ENCODE measurements at places on chromosomes 12 and 14.

DNA sequence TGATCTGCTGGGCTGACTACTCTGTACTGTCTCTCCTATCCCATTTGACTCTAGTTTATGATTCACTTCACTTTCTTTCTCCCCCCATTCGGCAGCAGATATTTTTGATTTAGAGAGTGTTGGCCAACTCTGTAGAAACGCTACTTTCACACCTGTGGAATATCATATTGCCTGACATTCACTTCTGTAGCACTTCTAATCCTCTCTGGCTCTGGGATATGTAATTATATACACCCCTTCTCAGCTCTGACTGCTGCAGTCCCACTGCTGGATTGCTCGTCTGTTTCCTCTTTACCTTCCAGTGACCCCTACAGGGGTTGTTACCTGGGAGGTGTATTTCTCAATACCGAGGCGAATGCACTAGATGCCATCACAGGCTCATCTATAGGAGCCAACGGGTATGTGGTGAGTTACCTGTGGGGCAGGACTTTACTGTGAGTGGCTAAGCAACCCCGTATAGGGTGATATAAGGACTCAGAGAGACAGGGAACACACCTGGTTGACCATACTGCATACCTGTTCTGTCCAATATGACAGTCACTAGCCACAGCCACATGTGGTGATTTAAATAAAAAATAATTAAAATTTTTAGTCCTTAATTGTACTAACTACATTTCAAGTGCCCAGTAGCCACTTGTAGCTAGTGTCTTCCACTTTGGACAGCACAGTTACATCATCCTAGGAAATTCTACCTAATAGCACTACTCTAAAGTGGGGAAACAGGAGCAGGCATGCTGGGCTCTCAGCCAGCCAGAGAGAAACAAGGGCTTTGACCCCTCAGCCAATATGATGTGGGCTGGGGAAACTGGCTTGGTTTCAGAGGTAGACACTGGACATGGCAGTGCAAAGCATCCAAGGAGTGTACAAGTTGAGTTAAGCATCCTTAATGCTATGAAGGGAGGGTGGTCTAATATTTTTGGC is 95.0 kb downstream of the C12orf75 start:
- no peak for DNase-seq

DNA sequence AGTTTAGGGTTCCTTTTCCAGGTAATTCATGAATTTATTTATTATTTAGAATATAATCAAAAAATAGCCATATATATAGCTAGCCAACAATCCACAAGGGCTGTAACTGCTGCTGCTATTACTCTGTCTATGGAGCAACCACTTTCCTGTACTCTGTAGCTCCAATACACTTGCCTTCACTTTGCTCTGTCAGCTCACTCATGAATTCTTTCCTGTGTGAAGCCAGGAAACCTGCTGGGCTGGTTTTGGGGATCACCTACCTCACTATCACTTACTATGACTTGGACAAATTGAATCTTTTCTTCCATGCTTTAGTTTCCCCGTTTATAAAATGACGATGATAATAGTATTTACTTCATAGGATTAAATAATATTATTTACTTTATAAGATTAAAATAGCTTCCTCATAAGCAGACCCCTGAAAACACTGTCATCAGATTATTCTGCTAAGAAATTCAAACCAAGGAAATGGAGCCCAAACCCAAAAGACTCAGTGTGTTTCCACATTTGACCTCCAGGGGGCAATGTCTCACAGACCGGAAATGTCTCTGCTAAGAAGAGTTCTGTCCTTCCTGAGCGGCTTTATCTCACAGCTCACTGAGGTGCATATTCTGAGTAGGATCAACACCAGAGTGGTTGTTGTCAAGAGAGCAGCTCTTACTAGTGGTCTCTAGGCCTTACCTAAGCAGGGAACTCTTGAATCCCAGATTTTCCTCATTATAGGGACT is 457.1 kb downstream of the DAD1 start:
- DNase-seq = no peak

DNA sequence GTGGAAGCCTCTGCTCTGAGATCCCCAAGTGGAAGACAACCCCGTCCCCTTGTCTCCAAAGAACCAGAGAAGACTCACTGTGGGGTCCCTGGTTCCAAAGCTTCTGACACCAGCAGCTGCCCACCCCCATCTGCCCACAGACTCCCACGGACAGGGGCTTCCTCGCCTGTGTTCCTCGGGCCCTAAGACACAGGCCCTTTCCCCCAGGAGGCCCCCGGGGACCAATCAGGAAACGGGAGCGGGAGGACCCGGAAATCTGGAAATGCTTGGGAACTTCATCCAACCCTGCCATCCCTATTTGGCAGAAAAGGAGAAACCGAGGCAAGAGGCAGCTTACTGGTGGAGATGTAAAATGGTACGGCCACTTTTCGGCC is 113.1 kb downstream of the NCOR2 start:
- DNase-seq = no peak

GRCh38 chr14:72738161-72738611 is 155.7 kb downstream of the DPF3 start:
- DNase-seq = no peak

- no peak for DNase-seq
Observed at GRCh38 chr14:36067428-36068187, 108.9 kb downstream of the PTCSC3 start.

- DNase-seq = no peak
Observed at GRCh38 chr14:50521912-50522341, 10.4 kb downstream of the MAP4K5 start.

- no peak for DNase-seq
Observed at GRCh38 chr12:10210225-10210624, 2.5 kb upstream of the GABARAPL1 start.

- DNase-seq = no peak
Observed at GRCh38 chr12:113800201-113800600, 165.9 kb downstream of the RBM19 start.

DNA sequence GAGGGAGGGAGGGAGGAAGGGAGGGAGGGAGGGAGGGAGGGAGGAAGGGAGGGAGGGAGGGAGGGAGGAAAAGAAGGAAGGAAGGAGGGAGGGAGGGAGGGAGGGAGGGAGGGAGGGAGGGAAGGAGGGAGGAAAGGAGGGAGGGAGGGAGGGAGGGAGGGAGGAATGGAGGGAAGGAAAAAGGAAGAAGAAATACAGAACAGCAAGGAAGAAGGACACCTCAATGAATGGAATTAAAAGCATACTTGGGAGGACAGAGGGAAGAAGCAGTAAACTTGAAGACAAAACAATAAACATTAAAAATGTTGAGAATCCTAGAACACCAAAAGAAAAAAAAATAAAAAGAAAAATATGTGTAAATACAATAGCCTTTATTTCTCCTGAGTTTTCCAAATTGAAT is 6.2 kb downstream of the OR4Q2 start:
- no peak for DNase-seq

GRCh38 chr12:103198499-103198898 is 241.0 kb downstream of the ASCL1 start:
- no peak for DNase-seq

GRCh38 chr12:111434680-111435338 is 29.1 kb downstream of the SH2B3 start:
- DNase-seq = no peak
